Spleen (tissue), 13 donors: ENCODE measurements at places on chromosomes 11 and 22. TPM values are rescaled to one million over a fixed set of nuclear protein-coding genes. Genes with fewer than 3 reads are reported as not detected.

The OR51B5 gene
- polyA plus RNA-seq = not detected

The SMC1B gene
- 0.12 TPM for polyA plus RNA-seq

The SAA2 gene
- 13.1 TPM for polyA plus RNA-seq

The CTSW gene
- 10.8 TPM for polyA plus RNA-seq

The TEX12 gene
- 0.57 TPM for polyA plus RNA-seq

The ZNRF3 gene
- polyA plus RNA-seq = 0.30 TPM

The RBM7 gene
- 10.6 TPM for polyA plus RNA-seq

The FAM180B gene
- not detected for polyA plus RNA-seq

The CLMP gene
- polyA plus RNA-seq = 3.6 TPM

The ROM1 gene
- 4.2 TPM for polyA plus RNA-seq

The GAS2 gene
- 1.3 TPM for polyA plus RNA-seq

The CARD10 gene
- 9.1 TPM for polyA plus RNA-seq

The RAB38 gene
- polyA plus RNA-seq = 0.76 TPM

The BATF2 gene
- 4.3 TPM for polyA plus RNA-seq

The SCGB1D2 gene
- polyA plus RNA-seq = not detected

The C11orf52 gene
- polyA plus RNA-seq = 0.74 TPM

The TSPAN32 gene
- 21.8 TPM for polyA plus RNA-seq

The RASSF7 gene
- polyA plus RNA-seq = 34.5 TPM

The CSNK2A3 gene
- 0.10 TPM for polyA plus RNA-seq

The TECTA gene
- polyA plus RNA-seq = 0.39 TPM

The SLC35E4 gene
- 1.6 TPM for polyA plus RNA-seq

The PPP2R5B gene
- polyA plus RNA-seq = 25.4 TPM

The CLTCL1 gene
- polyA plus RNA-seq = 2.0 TPM

The PIH1D2 gene
- 0.63 TPM for polyA plus RNA-seq

The CDON gene
- polyA plus RNA-seq = 0.58 TPM

The SEPTIN5 gene
- 4.3 TPM for polyA plus RNA-seq

The PRRG4 gene
- 0.87 TPM for polyA plus RNA-seq

The SLC2A11 gene
- polyA plus RNA-seq = 15.6 TPM

The CAPRIN1 gene
- 67.0 TPM for polyA plus RNA-seq

The CCDC157 gene
- polyA plus RNA-seq = 4.6 TPM

The CEP126 gene
- polyA plus RNA-seq = 0.76 TPM

The SCN2B gene
- 0.02 TPM for polyA plus RNA-seq

The MS4A7 gene
- polyA plus RNA-seq = 41.8 TPM

The IRF7 gene
- polyA plus RNA-seq = 99.1 TPM

The TEAD1 gene
- polyA plus RNA-seq = 0.93 TPM

The FBXO3 gene
- 18.2 TPM for polyA plus RNA-seq

The CCDC81 gene
- 0.74 TPM for polyA plus RNA-seq

The TRIM6 gene
- 2.7 TPM for polyA plus RNA-seq

The NCF4 gene
- polyA plus RNA-seq = 162 TPM

The CARD16 gene
- polyA plus RNA-seq = 189 TPM

The ABCG4 gene
- 0.06 TPM for polyA plus RNA-seq

The HBB gene
- 107 TPM for polyA plus RNA-seq

The SLC15A3 gene
- 83.8 TPM for polyA plus RNA-seq

The LRRC55 gene
- polyA plus RNA-seq = 0.04 TPM

The FXYD6 gene
- 51.4 TPM for polyA plus RNA-seq

The IGSF9B gene
- 2.6 TPM for polyA plus RNA-seq

The OR10A2 gene
- polyA plus RNA-seq = not detected
